Stimulated activated CD4-positive, alpha-beta T cell treated with anti-CD3 and anti-CD28 coated beads, Interleukin-1b, Interleukin-23, amount 100 ng/mL, for 4 hours (primary cell): ENCODE measurements at places on chromosomes 3 and 15.

- no peak for DNase-seq
Measured at GRCh38 chr3:185677146-185677829, 91.2 kb downstream of the SENP2 start.

DNA sequence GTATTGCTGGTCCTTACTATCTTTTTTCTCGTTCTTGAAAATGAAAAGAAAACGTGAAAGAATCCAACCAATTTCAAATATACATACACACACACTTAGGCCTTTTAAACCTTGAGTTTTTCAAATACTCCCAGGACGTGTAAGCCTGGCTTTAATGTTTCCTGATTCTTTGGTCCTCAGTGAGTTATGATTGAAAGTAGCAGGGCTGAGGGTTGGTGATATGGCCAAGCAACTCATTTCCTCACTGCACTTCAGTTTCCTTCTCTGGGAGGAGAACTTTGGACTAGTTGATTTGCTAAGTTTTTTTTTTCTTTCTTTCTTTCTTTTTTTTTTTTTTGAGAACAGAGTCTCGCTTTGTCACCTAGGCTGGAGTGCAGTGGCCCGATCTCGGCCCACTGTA is 34.6 kb downstream of the CHD2 start:
- DNase-seq: no peak

- no peak for DNase-seq
Measured at GRCh38 chr3:13219077-13219901, 146.1 kb upstream of the IQSEC1 start.

DNA sequence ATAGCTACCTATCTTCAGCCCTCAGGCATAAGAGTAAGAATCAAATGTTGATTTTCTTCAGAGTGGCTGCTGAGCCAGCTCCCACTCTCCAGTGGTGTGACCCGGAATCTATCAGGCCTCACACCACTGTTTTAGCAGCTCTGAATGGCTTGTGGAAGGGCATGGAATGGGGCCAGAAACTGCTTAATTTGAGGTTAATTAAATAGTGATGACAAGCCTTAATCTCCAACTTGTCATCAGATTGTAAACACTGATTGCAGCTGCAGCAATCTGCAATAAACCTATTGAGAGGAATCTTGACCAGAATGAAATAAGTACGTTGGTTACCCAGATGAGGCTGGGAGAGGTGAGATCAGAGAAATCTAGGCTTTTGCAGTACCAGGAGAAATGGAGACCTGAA is 317.4 kb downstream of the FHIT start:
- no peak for DNase-seq

- no peak for DNase-seq
Measured at GRCh38 chr3:4426782-4427344, 40.2 kb downstream of the SUMF1 start.

GRCh38 chr15:68415501-68416157 is 16.3 kb downstream of the ITGA11 start:
- no peak for DNase-seq

GRCh38 chr3:171132873-171133272 is 106.4 kb upstream of the SLC2A2 start:
- no peak for DNase-seq

GRCh38 chr3:38353151-38353550 is 6.6 kb downstream of the XYLB start:
- no peak for DNase-seq

GRCh38 chr15:55434989-55435825 is 26.9 kb downstream of the PIERCE2 start:
- DNase-seq: peak; percentile 7

GRCh38 chr3:158528076-158528674 is 42.8 kb upstream of the MLF1 start:
- no peak for DNase-seq

GRCh38 chr15:41028853-41029252 is 75.6 kb downstream of the CHAC1 start:
- no peak for DNase-seq

DNA sequence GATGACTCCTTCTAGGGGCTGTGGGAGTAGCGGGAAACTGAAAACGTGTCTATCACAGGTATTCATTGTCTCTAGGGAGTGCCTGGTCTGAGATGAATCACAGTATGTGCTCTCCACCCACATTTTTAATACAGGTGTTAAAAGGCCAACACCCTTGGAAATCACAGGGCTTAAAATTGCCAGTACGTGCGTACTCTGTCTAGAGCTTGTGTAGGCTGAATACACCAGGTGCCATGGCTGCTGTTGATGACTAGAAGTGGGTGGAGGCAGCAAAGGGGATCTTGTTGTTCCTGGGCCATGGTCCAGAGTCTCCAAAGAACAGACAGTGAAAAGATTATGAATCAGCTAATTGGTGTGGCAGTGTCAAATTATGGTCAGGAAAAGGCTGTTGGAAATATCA is 35.1 kb upstream of the P3H2 start:
- no peak for DNase-seq

- DNase-seq: peak; percentile 81
Measured at GRCh38 chr3:15064835-15065549, at the start of gene MRPS25. TSS of gene MRPS25 (minus strand) at chr3:15065315. CDS start at chr3:15065194, 121 bp downstream.

DNA sequence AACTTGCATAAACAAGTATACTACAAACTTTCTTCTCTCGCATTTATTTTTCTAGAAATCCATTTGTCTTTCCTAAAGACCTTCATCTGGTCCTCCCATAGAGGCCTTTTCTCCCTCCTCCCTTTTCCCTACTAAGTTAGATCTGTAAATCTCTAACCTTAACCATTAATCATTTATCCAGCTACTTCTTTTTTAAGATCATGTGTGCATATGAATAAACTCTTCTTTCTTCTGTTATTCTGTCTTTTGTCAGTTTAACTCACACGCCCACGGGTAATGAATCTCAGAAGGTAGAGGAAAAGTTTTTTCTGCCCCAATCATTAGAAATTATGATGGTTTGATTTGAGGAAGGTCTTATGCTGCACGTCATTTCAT is 48.7 kb upstream of the FHIT start:
- no peak for DNase-seq

- DNase-seq: no peak
Measured at GRCh38 chr3:1883534-1883933, 215.1 kb upstream of the CNTN4 start.

GRCh38 chr3:159872374-159873109 is 116.1 kb upstream of the IL12A start:
- no peak for DNase-seq

GRCh38 chr3:177287231-177287630 is 89.9 kb upstream of the TBL1XR1 start:
- DNase-seq: no peak

- DNase-seq: peak; percentile 79
Measured at GRCh38 chr15:78944669-78945407, at the start of gene CTSH. TSS of gene CTSH (minus strand) at chr15:78945046. CDS start at chr15:78944981, 65 bp downstream.

DNA sequence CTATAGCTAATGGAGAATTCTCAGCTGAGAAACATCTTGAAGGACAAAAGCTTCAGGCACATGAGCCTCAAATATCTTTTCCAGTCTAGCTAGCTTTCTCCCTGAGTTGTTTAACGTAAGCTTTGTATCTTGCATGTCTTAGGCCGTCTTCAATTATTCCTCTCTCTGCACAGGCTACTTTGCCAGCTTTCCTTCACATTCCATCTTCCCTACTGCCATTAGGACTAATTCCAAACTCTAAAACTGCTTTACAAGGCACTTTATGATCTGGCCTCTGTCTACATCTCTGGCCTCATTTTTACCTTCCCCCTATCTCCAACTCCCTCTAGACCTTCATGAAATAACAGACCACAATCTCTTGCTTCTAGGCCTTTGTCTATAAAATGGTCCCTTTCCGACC is 171.4 kb downstream of the GREM1 start:
- no peak for DNase-seq

DNA sequence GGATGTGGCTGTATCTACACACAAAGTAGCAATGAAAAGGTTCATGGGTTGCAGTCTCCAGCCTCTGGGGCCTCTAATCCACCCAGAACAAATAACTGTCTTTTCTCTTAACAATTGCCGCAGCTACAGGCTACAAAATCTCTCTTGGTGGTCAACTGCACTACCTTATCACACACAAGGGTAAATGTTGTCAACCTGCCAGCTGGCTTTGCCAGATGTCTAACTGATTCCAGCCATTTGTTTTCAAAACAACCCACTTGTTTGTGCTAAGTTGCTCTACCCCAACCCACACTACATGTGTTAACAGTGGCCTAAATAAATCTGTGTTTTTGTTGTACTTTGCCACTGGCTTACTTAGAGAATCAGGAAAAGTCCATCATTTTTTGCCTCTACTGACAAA is 447.3 kb downstream of the TAFA4 start:
- no peak for DNase-seq

DNA sequence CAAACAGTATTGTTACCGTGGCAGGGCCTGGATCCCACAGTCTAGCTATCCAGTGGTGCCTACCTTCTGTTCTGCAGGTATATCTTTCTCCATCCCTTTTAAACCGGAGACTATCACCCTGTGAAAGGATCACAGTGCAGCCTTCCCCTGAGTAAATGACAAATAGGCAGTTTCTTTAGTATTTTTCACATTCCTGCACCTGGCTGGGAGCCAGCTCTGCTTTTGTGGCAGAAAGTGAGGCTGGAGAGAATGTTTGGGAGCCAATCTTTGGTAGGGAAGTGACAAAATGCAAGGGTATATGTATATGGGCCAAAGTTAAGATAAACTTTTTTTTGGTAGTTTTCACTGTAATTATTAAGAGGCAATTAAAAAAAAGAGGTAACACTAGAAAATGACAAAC is 54.8 kb downstream of the ARHGEF26 start:
- DNase-seq: no peak

- no peak for DNase-seq
Measured at GRCh38 chr3:144763878-144764454, 792.3 kb downstream of the DIPK2A start.

DNA sequence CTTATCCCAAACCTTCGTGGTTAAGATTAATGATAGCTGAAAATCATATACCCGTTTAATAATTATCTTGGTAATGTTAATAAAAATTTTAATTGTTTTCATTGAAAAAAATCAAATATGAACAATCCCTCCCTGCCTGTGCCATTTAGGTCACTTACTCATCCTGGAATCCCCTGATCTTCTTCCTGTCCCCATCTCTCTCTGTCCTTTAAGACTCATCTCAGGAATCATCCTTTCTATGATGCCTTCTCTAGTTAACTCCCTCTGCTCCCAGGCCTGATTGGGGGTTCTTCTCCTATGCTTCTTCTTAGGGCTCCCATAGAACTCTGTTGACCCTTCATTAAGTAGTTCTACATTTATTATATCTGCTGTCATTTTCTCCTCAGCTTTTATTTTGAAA is 91.6 kb downstream of the MBNL1 start:
- DNase-seq: no peak

- DNase-seq: no peak
Measured at GRCh38 chr3:53495520-53496391, 1.3 kb downstream of the CACNA1D start.

- DNase-seq: no peak
Measured at GRCh38 chr3:195597848-195598247, 14.1 kb upstream of the APOD start.

GRCh38 chr3:141482245-141482922 is 4.4 kb upstream of the RASA2 start:
- no peak for DNase-seq
